ENCODE measurements at places on chromosomes 2 and 18.

DNA sequence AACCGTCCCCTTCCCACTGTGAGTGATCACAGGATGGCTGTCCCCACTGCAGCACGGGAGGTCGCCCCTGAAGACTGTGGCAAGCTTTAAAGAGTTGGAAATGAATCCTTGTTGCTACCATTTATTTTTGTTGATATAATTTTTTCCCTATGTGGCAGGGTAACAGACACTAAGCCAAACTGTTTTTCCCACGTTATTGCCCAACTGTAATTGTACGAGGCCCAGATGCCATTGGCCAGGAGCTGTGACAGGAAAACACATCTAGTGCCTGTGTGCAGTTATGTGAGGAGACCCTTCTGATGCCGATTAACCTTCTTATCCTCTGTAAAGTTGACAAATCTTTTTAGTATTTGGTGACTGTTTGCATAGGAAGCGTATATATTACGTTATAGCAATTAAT, 44.2 kb downstream of the MRPS9 start:
- no peak for DNase-seq

GRCh38 chr2:217820091-217820819, 182.5 kb downstream of the TNS1 start:
- no peak for DNase-seq

DNA sequence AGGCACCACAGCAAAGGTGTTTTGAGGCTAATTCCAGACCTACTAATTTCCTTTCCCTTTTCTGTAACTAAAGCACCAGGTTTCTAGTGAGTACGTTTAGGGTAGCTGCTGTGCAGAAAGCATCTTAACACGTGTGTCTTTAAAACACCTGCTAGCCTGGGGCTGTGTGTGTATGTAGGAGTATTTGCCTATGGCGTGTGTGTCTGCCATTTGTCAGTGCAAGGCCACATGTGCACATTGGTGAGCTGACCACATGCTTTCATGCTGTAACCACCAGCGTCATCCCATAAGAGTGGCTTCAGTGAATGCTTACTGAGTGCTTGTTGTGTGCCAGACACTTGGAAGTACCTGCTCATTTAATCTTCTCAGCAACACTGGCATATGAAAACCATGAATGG, 241.6 kb downstream of the SEPTIN10 start:
- DNase-seq: no peak

- DNase-seq: no peak
Observed at GRCh38 chr2:3340144-3340543, 37.5 kb downstream of the EIPR1 start.

DNA sequence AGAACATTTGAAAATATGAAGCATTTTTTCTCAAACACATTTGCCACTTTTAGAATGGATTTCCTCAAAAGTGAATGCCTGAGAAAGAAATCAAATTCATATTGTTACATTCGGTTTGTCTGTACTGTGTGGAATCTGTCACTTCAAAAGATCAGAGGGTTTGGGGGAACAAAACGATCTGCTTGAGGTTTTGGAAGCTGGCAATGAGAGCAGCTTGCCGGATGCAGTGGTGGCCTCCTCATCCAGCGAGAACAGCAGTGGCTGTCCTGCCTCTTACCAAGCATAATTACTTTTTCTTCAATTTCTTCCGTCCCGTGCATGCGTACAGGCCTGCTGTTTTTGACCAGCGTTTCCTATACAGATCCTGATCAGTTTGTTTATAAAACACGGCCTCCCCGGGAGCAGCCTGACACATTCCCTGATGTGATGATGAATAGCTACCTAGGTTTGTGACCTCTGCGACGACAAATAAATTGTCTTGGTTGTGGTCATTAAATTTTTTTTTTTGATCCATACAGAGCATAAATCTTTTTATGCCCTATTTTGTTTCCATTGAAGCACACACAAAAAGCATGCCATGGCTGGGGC, 45.2 kb downstream of the ITGA6 start:
- no peak for DNase-seq

GRCh38 chr2:46275995-46276394, 21.2 kb upstream of the EPAS1 start:
- DNase-seq: peak; percentile 32

DNA sequence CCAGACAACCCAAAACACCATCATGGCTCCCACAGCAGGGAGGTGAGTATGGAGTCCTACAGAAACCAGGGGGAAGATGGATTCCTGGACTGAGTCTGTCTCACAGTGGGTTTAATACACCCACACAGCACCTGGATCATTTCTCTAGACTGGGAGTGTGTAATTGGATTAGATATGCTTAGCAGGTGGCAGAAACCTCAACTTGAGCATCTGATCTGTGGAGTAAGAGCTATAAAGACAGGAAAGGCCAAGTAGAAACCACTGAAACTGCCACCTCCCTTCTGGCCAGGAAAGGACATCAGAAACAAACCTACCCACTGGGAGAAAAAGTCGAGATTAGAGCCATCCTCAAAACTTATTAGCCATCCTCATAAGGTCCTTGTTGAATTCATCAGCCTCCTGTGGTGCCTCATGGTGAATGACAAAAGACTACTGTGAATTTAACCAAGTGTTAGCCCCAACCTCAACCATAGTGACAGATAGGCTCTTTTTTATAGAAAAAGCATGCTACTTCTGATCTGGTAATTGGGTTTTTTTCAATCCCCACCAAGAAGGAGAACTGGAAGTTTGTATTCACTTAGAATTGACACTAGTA, 28.1 kb upstream of the CHST9 start:
- DNase-seq: no peak

DNA sequence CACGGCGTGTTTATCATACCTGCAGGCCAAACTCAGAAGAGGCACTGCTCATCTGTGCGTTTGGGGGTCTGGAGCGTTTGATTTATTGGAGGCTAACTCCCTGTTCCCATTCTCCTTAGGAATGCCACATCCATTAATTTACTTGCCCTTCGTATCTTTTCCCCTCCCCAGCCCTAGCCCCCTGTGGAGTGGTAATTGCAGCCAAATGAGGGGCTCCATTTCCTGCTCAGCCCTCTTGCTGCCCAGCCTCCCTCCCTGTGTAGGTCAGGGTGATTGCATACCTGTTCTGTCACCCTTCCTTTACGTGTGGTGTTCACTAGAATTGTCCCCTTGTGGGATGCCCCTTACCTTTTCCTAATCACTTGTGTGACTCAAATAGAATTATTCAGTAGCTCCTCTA, 120.4 kb downstream of the MAP3K20 start:
- DNase-seq: no peak

- no peak for DNase-seq
Observed at GRCh38 chr2:68662466-68662865, 19.1 kb downstream of the PROKR1 start.

- DNase-seq: peak; percentile 74
Observed at GRCh38 chr2:199988151-199988550, 32.8 kb downstream of the MAIP1 start.

DNA sequence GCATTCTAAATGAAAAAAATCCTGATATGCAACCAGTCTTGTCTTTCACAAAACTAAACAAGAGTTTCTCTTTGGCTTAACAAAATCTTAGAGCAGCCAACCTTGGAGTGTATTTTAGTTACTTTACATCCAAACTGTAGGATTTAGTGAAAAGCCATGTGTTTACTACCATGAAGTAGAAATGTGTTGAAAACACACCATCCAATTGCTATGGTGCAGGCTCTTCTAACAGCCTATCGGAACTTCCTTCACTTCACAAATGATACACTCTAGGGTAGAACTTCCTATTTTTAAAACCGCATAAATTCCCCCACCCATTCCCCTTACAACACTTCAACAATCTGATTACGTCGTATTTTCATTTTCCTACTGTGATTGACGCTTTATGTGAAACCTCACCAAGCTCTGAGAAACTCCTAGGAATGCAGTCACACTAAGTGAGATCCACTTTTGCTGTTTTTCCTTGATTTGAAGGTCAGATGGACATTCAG, 74.4 kb upstream of the MAP4K4 start:
- no peak for DNase-seq

GRCh38 chr2:112216167-112216566, 38.7 kb downstream of the ZC3H8 start:
- DNase-seq: no peak

DNA sequence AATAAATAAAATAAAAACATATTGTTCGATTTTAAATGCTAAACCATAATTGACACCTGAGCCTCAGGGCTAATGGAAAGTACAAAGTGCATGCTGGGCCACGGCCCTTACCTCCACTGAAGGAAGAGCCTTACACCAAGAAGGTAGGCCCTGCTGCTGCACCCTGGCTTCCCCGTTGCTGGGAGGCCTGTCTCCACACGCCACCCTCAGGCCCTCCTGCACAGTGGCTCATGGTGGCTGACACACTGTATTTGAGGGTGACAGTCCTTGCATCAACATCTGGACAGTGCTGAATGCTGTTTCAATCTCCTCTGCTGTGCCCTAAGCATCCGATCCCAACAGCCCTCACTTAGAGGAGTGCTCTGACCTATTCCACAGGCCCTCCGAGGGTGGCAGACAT, 39.3 kb upstream of the EDAR start:
- DNase-seq: no peak

GRCh38 chr18:54946149-54946581, 13.1 kb downstream of the CCDC68 start:
- peak; percentile 11 for DNase-seq

GRCh38 chr2:141331127-141331526, 799.7 kb downstream of the LRP1B start:
- no peak for DNase-seq

DNA sequence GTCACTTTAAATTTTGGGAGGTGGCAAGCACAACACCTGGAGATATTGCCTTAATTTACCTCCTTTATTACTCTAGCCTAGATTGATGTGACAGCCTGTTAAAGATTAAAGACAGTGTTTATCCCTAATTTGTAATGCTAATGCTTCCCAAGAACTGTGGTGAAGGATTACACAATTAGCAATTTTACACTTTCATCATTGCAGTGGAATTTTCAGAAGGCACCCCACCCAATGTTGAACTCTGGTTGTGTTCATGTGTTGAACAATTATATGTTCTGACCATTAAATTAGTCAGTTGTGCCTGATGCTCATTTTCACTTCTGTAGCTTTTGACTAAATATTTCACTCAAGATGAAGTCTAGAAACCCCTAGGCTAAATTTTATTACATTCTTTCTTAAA, 317.1 kb upstream of the CWC22 start:
- no peak for DNase-seq

DNA sequence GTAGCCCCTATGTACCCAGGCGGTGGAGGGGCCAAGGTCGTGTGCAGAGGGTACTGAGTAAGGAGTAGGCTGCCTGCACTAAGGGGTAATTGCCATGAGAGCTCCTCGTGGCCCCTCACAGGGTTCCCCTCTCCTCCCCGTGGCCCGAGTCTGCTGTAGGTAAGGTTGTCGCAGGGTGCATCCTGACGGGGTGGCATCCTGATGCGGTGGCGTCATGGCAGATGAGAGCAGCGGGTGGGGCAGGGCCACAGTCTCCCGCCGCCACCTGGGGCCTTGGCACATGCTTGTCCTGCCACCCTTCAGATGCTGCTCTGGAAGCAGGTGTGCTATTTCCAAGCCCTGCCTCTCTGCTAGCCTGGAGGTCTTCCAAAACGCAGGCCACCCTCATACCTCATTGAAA, 89.7 kb downstream of the EIPR1 start:
- DNase-seq: no peak

- DNase-seq: no peak
Observed at GRCh38 chr18:29060349-29060748, 883.4 kb upstream of the CDH2 start.

DNA sequence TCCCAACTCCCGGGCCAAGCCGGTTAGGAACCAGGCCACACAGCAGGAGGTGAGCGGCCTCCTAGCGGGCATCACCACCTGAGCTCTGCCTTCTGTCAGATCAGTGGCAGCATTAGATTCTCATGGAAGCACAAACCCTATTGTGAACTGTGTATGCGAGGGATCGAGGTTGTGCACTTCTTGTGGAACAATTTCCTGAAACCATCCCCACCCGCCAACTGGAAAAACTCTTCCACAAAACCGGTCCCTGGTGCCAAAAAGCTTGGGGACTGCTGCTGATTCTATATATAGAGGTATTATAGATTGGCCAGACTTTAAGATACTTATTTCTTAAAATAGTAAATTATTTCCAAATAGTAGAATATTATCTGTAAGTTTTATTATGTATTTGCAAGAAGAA, 89.4 kb downstream of the PMS1 start:
- no peak for DNase-seq

DNA sequence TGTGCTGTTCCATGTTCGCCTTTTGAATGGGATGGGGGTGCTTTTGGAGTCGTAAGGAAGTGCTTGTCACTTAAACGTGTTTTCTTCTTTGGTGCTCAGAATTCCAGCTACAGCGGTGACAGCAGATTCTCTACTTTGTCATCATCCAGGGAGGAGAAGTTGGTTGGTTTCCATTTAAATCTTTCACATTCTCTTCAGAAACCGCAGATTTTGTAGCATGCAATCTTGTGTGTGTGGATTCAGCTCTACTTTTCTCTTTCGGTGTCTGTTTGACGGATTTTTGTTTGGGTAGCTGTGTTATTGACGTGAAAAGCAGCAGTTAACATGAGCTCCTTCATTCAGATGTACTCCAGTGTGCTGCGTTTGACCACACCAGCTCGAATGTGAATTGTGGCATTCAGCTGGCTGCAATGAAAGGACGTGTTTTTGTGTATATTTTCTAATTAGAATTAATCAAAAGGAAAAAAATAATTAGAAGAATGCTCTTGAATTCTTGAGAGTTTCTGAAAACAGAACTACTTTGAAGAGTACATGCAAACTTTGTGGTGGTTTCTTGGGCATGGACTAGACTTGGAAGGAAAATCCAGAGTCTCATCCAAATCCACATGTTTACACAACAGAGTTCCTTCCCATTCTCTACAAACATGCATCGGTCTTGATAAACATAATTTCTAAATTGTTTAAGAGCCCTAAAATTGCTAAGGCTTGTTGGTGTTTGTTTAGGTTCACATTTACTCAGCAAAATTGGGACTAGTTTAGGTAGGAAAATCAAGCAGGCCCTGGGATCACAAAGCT, 68.7 kb upstream of the RBM44 start:
- DNase-seq: no peak

- DNase-seq: peak; percentile 31
Observed at GRCh38 chr2:202149155-202149762, 76.2 kb downstream of the KIAA2012 start.

DNA sequence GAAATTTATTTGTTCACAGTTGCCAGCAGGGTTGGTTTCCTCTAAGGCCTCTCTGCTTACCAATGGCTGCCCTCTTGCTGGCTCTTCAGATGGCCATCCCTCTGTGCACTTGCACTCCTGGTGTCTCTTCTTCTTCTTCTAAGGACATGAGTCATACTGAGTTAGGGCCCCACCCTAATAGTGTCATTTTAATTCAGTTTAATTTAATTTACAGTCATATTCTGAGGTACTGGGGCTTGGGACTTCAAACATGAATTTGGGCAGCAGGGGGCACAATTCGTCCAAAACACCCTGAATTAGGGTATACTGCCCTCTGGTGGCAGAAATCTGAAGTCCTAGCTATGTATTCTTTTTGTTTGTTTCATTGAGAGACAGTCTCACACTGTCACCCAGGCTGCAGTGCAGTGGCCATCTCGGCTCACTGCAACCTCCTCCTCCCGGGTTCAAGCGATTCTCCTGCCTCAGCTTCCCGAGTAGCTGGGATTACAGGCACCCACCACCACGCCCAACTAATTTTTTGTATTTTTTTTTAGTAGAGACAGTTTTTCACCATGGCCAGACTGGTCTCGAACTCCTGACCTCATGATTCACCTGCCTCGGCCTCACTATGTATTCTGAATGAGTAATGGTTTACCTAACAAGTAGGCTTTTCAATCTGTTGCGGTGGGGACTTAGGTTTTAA, 19.8 kb downstream of the SLC4A1AP start:
- DNase-seq: peak; percentile 78

GRCh38 chr2:46984642-46985476, 69.3 kb upstream of the MCFD2 start:
- DNase-seq: no peak

- peak; percentile 31 for DNase-seq
Observed at GRCh38 chr2:28543316-28544035, 47.6 kb downstream of the PLB1 start.

All from muscle of arm (tissue), 14 donors.